ENCODE measurements at places on chromosomes 1 and 21.

- no peak for DNase-seq
These were observed 22.9 kb downstream of the ELAPOR1 start for GRCh38 chr1:109136766-109137165.

- no peak for DNase-seq
These were observed 202.9 kb upstream of the FGGY start for GRCh38 chr1:59094001-59094400.

DNA sequence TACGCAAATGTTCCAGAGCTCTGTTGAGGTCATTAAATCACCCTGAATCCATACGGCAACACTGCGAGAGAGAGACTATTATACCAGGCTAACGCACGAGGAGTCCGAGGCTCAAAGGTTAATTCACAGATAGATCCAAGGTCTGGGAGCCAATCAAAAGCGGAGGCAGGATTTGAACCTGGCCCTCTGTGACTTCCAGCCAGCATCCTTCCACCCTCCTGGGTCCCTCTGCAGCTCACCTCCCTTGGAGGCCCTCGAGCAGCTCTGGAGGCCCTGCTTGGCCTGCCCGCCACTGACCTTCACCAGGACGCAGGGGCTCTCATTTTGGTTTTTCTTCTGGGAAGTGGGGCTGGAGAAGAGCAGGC, 42.1 kb downstream of the KIAA1614 start:
- DNase-seq: no peak

GRCh38 chr1:70941563-70941962, 106.1 kb downstream of the PTGER3 start:
- DNase-seq: no peak

GRCh38 chr1:3561702-3562101, 49.6 kb downstream of the MEGF6 start:
- no peak for DNase-seq

GRCh38 chr1:86765073-86765472, 60.7 kb downstream of the SH3GLB1 start:
- no peak for DNase-seq

- DNase-seq: no peak
These were observed 63.9 kb downstream of the UCK2 start for GRCh38 chr1:165891111-165891860.

DNA sequence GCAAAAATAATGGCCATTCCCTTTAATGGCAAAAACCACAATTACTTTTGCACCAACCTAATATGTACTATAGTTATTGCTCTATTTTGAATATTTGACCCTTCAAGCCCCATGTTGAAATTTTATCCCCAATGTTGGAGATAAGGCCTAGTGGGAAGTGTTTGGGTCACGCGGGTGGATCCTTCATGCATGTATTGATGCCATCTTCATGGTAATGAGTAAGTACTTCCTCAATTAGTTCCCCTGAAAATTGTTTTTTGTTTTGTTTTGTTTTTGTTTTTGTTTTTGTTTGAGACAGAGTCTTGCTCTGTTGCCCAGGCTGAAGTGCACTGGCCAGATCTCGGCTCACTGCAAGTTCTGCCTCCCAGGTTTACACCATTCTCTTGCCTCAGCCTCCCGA, 9.8 kb upstream of the USP25 start:
- no peak for DNase-seq

GRCh38 chr1:30319765-30320580, 403.4 kb downstream of the MATN1 start:
- DNase-seq: no peak

DNA sequence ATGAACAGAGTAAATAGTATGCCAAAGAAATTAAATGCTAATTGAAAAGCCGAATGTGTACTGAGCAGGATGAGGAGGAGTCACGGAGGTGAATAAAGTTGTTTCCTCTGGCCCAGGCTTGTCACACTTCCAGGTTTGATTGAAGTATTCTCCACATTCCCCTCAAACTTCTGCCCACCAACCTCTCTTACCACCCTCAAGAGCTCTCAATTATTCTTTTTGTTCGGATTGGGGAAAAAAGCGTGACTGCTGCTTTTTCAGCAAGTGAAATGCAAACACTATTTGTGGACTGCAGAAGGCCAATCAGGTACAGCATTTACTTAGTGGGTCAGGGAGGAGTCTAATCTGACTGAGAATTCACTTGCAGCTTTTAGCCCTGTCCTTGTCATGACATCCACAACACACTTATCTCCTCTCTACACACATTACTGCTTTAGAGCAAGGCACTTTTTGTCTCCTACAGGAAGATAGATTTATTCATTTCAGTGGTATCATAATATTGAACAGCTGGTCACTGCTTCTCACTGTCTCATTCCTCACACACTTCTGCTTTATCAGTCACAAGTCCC, 375.6 kb upstream of the PRMT6 start:
- no peak for DNase-seq

DNA sequence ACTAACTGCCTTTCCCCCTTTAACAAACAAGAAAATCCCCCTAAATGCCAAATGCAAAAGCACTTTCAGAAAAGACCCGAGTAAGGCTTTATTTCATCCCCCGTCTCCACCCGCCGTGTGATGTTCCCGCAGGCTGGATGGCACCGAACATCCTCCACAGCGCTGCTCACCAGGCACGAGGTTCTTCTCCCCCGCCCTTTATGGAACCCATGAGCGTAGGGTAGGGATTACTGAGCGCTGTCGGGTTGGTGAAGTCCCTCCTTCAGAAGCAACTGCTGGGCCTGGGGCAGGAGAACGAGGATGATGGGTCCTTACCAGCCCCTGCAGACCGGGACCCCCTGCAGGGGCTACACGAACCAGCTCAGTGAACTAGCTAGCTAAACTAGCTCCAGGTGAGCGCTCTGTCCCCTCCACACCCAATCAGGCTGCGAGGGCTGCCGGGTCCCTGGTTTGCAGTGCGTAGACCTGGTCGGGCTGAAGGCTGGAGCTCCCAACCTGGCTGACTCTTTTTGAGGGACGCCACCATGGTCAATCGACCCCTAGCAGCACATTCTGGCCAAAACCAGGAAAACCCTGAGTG, 80.4 kb downstream of the ITPKB start:
- DNase-seq: peak; percentile 45

DNA sequence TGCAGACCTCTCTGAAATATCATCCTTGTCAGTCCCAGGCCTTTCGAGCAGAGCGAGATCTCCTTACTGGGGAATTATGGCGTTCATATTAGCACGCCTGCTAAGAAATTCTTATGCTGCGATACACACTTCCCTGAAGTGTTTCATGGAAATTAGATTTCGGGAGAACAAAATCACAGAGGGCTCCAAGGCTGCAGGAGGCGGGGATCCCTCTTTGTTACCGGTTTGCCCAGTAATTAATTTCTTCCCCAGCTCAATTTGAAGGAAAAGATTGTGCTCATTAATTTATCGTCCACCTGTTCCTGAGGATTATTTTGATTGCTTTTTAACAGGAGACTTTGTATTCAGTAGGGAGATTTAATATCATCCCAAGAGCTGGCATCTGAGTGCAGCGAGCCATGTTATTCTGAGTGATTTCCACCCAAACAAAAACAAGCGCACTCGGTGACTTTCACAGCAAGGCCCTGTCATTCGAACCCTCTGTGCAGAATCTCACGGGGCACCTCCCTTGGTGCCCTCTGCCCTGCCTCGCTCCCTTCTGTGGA, 202.3 kb upstream of the GALNT2 start:
- no peak for DNase-seq

DNA sequence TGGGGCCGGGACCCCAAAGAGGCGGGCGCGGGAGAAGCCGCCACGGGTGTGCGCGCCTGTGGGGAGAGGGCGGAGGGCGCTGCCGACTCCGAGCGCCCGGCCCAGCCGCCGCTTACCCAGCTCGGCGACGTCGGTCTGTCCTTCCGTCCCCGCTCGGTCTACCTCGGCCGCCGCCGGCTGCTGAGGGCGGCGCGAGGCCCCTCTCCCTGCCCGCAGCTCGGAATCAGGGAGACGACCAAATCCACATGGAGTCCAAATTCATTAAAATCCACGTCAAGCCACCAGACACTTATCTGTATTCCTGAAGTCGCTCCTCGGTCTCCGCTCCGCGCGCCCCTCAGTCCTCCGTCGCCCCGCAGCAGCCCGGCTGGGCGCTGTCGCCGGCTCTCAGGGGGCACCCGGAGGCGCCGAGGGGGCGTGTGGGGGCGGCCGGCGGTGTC, 637 bp downstream of the PLXNA2 start:
- peak; percentile 61 for DNase-seq

GRCh38 chr1:200281201-200281835, 128.5 kb downstream of the ZNF281 start:
- DNase-seq: no peak

DNA sequence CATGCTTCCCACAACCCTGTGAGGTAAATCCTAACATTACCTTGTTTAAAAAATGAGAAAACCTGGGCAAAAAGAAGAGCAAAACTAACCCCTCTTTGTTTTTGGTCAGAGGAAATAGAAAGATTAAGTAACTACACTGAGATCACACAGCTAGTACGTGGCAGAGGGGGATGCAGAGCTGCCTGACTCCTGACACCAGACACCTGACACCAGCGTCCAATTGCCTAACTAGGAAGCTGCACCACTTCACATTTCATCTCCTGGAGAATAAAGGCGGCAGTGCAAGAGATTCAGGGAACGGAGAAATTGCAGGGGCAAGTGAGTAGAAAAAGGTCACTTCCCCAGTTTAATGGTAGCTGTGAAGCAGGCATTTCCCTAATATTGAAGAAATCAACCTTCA, 229.3 kb upstream of the PTBP2 start:
- DNase-seq: no peak

DNA sequence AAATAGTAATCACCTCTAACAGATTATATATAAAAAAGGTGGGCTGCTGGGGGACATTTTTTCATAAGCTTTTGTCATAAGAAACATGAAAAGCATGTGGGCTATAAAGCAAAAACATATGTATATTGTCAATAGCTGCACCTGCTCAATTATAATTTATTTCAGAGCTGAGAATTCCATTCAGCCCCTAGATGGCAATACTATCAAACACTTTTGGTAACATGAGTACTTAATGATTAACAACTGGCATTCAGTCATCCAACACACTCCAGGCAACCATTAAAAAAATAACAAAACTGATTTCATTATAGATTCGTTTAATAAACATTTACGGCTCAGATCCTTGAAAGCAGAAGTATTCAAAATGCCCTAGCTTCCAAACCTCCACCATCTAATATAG, 115.1 kb downstream of the KCTD3 start:
- no peak for DNase-seq

- no peak for DNase-seq
These were observed 35.6 kb upstream of the NEK7 start for GRCh38 chr1:198121056-198121826.

GRCh38 chr1:184945029-184945428, 29.3 kb downstream of the NIBAN1 start:
- DNase-seq: no peak

GRCh38 chr1:197485790-197486189, 217.7 kb downstream of the CRB1 start:
- no peak for DNase-seq

DNA sequence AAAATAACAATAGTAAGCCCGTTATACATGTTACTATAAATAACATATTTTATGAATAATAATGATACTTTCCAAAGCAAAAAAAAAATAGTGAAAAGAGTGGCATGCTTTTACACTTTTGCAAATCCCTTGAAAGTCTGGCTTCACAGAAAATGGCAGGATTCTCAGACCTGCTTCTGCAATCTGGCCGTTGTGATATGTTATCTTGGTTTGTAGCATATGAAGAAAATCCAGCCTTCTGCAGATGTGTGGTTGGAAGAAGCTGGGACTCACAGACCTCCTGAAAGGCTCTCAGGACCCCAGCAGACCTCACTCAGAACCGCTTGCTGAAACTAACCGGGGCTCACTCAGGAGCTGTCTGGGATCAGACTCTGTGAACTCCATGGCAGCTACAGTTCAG, 256.0 kb upstream of the TMEM51 start:
- DNase-seq: no peak

DNA sequence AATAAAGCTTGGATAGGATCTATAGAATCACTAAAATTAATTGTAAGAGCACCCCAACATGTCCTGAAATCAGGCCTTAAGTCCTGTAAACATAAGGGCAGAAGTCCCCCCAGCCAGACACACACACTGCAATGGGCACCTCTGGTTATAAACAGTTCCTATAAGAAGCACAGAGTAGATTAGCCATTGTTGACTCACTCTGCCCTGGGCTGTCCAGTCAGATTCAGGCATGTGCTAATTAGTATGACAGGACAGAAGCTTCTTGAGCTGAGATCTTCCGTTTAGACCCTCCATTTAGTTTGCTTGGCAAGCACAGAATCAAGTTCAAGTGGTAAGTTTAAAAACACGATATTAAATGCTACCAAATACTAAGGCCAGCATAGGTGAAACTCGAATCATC, 11.8 kb upstream of the DENND1B start:
- DNase-seq: no peak

DNA sequence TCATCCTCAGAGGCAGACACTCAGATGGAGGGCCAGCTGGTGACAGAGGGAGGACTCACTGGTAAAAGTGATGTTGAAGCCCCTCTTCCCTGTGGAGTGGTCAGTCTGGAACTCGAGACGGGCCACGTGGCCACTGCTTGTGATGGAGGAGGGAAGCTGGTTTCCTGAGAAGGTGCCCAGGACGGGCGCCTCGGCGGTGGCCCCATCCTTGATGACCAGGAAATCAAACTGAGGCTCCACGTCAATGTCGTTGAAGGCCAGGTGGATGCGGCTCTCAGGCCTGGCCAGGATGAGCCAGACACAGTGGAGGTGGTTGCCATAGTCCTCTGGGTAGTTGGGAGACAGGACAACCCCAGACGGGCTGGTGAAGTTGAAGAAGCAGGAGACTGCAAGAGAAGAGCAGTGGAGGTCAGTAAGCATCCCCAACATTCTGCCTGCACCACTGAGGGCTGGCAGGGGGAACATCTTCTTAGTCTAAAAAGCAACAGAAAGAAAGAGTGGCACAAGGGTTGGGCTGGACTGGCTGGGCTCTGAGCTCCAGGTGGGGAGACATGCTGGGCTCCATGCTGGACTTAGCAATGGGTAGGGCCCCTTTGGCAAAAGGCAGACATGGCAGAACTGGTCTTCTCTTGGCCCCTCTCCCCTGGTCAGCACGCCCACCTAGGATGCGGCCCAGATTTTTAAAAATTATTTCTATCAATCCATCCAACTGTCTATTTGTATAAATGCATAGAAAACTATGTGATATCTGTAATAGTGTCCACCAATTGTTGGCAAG, 120.5 kb upstream of the HMGB4 start:
- DNase-seq: no peak

- DNase-seq: no peak
These were observed 23.0 kb downstream of the RGS1 start for GRCh38 chr1:192598589-192598988.

DNA sequence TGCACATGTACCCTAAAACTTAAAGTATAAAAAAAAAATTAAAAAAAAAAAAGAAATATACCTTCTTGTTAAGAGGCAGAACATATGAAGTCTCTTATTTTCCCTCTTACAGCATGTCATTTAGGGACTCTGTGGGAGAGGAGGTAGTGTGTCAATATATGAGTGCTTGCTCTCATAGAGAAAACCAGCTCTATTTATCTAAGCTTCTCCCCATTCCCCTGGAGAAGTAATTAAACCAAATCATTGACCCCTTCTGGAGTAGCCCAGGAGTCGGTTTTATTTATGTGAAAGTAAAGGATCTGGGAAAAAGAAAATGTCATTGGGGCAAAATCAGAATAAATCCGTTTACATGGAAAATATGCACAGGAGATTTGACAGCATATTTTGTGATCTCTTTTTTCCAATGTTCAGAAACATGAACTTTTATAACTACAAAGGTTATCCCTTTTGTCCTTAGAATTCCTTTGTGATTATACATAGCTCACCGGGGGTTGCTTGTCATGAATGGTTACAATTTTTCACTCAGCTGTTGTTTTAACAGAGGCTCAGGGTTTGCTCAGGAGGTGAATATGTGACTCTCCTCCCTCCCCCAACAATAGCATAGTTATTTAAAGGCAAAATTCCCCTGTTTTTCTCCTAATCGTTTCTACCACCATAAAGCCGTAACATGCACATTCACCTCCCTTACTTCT, 114.5 kb upstream of the C1orf21 start:
- DNase-seq: no peak
